ENCODE measurements at places on chromosomes 1 and 21.

DNA sequence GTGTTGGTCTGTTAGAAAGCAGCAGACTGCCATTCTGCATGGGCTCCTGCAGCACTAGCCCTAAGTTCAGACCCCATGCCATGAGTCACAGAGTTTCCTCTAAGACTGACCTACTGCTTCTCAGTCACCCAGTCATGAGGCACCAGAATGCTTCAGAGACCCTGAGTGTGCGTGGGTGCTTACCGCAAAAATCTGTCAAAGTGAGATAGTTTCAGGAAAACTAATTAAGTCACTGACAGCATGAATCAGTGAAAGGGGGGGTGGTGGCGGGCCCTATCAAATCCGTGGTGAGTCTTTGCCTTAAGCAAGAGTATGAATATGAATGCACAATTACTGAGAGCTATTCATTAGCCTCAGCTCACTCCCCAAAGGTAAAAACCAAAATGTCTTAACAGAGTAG is 98.1 kb downstream of the KCTD3 start:
- peak; percentile 11 for DNase-seq

DNA sequence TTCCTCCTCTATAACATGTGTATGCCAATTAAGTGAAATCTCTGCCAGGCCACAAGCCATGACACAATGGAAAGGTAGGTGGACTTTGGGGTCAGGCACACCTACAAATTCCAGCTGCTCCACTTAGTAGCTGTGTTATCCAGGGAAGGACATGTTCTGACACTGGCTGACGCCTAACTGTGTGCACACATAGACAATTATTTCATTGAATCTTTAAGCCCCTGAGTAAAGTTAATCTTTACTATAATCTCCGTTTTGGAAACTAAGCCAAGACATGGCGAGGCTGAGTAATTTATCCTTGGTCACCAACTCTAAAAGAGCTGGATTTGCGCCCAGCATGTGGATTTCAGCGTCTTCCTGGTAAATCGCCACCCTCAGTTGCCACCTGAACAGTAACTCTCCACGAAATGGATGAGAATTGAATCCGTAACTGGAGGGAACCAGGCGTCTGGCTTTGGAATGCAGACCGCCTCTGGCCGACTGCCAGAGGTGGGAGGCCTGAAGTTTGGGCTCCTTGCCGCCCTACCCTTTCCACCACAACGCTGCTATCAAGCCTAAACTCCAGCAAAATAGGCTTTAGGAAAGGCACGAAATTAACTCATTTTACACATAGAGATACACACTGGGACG is 888 bp upstream of the SNRPE start:
- no peak for DNase-seq

- DNase-seq, result no peak
These were observed 1.4 kb upstream of the S100A16 start for GRCh38 chr1:153614189-153614900.

GRCh38 chr1:203648276-203648675 is 21.6 kb downstream of the ATP2B4 start:
- DNase-seq, result no peak

- no peak for DNase-seq
These were observed 20.5 kb downstream of the COL6A1 start for GRCh38 chr21:46001821-46002681.
